ENCODE measurements at places on chromosomes 7 and 10. TPM values are rescaled to one million over a fixed set of nuclear protein-coding genes. Genes with fewer than 3 reads are reported as not detected.

DNA sequence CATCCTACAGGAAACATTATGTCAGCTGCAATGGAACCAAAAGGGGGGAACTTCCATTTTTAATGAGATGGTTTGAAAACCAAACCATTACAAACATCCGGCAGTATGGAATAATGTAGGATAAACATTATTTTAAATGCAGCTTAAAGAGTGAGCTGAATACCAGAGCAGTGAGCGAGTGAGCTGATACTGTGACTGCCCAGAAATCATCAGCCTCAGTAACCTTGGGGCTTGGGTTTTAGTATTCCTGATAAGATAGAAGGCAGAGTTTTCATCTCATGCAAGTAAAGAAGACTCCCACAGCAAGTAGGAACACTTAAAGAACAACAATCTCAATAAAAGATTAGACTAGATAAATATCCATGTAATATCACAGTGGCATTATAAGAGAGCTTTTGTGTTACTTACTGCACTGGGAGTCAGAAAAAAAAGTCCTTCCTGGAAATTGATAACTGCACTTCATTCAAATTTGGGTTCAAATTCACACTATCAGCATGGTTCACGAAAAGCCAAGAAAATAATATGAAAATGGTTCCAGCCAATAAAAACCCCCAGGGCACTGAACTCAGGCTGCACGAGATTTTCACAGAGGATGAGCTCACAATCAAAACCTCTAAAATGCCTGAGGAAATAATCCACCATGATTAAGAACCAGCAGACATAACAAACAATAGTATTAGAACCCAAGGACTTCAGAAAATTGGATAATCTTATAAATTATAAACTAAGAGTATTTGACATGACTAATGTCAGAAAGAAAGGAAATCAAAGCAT, 115.7 kb downstream of the MTPAP start:
- DNase-seq = no peak

DNA sequence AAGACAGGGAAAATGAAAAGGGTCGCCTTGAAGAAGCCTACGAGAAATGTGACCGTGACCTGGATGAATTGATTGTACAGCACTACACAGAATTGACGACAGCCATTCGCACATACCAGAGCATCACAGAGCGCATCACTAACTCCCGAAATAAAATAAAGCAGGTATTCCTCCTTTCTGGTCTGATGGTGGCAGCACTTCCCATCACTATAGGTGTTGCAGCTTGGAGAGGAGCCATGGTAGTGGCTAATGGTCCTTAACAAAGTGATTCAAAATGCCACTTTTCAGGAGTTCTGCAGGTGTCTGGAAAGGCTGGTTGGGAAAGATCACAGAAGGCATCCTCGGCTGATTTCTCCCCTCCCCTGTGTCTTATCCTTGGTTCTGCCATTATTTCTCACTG, 22.1 kb downstream of the EXOC4 start:
- DNase-seq = no peak

DNA sequence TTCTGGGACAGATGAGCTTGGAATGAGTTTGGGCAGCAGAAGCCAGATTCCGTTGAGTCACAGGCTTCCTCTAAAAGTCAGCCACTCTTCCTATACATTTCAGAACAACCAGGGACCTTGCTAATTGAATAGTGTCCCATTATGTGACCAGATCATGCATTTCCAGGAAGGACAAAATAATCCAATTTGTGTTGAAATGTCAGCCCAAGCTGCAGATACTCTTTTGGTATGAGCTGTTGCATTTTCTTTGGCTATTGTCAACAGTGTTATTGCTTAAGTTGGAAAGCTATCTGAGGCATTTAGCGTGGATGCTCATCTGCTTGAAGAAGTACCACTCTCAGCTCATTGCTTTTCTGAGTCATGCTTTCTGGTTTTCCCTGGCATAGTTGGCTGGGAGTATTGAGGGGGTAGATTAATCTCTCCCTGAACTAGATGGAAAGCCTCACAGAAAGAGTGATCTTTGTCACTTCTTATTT, 223.7 kb upstream of the HABP2 start:
- DNase-seq = no peak

GRCh38 chr7:100655908-100656674, at the start of gene ACTL6B:
ACTL6B (minus strand) TSS chr7:100656448; CDS start chr7:100656354, 94 bp downstream.
- no peak for DNase-seq

The SPDYE5 gene
- 0.23 TPM for total RNA-seq

- DNase-seq = no peak
These were observed 34.1 kb upstream of the NUB1 start for GRCh38 chr7:151307536-151307935.

DNA sequence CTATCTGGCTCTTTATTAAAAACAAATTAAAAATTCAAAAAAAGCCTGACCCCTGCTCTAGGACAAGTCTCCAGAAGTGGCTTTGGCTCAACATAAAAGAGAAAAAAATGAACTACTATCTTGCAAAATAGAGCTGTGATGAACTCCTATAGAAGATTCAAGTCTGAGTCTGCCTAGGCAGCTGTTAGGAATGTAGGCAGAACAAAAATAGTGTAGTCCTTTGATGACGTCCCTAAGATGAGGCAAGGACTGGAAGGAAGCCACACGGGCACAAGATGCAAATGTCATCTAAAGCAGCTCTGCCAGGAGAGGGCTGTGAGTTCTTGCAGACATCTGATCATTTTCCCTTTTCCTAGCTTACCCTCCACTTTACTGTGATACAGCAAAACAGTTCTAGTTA, 20.5 kb downstream of the ASNS start:
- no peak for DNase-seq

The TAS2R4 gene
- total RNA-seq = 0.86 TPM

GRCh38 chr7:122790132-122790531, 87.4 kb upstream of the RNF148 start:
- DNase-seq = no peak

The ZNF853 gene
- 3.6 TPM for total RNA-seq

DNA sequence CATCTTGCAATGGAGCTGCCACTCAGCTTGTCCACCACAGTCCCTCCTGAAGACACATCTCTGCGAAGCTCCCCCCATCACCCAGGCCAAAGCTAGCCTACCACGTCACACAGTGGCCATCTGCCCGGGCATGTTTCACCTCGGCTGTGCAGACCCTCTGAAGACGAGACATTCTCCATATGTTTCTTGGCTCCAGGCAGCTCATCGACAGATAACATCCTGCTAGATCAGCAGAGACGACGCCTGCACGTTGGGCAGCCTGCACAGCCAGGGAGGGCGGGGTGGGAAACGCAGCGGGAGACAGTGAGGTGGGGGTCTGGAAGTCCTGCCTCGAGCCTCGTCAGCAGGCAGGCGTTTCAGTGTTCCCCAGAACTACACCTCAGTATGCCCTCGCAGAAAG, 53.0 kb downstream of the PTPRN2 start:
- no peak for DNase-seq

The ARF5 gene
- total RNA-seq = 93.9 TPM

The FOXI2 gene
- total RNA-seq = not detected

GRCh38 chr10:94251098-94251497, 111.6 kb downstream of the NOC3L start:
- DNase-seq = no peak

DNA sequence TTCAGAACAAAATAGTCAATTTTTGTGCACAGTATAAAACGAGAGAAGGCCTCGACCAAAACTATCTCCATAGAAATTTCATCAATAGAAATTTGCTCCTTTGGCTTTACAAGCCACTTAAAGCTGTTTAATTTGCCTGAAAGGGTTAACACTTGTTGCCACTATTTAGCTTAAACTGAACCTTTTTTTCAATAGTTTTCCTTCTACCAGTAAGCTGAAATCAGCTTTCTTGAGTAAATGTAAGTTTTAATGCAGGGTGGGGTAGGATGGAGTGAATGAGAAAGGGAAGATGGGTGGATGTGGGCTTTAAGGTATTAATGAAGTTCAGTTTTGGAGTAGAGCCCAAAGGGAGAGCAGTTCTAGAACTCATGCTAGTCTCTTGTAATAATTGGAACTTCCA, 39.5 kb downstream of the ARL4A start:
- DNase-seq = no peak

GRCh38 chr10:130065251-130065650, 45.4 kb downstream of the C10orf143 start:
- DNase-seq = no peak

The PON1 gene
- not detected for total RNA-seq

The ORC5 gene
- total RNA-seq = 10.4 TPM

The CUL2 gene
- 29.5 TPM for total RNA-seq

DNA sequence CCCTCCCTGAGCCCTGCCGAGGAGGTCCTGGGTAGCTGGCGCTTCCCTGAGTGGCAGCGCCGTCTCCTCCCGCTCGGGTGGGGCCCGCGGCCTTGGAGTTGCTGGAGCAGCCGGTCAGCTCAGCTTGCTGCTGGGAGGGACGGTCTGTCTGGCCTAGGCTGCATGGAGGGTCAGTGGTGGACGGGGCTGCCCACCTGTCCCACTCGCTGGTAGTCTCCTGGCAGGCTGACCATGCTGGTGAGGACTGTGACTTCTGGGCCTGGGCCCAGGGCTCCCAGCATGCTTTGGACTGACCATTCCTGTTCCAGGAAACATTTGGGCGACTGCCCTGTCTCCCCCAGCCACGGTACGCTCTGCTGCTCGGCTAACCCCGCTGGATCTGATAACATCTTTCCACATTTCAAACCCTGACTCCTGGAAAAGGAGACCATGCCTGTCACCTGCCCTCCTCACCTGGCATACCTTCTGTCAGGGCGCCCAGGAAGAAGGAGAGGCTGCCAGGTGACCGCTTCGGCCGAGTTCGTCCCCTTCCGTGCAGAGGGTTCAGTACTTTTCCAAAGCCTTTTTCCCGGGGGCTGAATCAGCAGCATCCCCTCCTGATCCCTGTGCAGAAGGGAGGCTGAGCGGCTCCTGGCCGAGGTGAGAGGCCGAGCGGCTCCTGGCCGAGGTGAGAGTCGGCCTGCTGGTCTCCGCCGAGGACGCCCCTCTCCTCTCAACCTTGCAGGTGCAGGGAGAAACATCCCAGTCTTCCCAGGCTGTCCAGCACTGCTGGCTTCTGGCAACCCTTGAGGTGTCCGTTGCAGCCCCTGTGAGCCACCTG, 43.4 kb downstream of the FAM20C start:
- no peak for DNase-seq

GRCh38 chr7:1085266-1085665, 2.6 kb upstream of the GPER1 start:
- DNase-seq = no peak

DNA sequence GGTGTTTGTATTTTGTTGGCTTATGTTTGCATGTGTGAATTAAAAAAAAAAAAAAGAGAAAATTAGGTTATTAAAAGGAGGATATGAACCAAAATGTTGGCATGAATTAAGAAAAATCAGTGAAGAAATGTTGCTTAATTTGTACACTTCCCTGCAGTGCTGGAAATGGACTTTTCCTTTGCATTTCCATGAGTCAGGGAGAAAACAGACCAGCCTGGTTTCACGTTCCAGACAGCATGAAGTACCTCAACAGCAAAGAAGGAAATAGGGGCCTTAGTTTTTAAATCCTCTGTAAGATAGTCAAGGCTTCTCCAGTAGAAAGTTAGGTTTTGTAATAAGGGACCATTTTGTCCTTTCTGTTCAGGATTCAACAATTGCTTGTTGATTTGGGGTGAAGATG, 159.7 kb downstream of the CELF2 start:
- DNase-seq = no peak

- DNase-seq = no peak
These were observed 14.5 kb downstream of the IGFBP1 start for GRCh38 chr7:45902820-45903219.

GRCh38 chr7:70765651-70766050, 366.3 kb upstream of the GALNT17 start:
- no peak for DNase-seq

GRCh38 chr7:96004578-96004977, 232.2 kb downstream of the DYNC1I1 start:
- no peak for DNase-seq

DNA sequence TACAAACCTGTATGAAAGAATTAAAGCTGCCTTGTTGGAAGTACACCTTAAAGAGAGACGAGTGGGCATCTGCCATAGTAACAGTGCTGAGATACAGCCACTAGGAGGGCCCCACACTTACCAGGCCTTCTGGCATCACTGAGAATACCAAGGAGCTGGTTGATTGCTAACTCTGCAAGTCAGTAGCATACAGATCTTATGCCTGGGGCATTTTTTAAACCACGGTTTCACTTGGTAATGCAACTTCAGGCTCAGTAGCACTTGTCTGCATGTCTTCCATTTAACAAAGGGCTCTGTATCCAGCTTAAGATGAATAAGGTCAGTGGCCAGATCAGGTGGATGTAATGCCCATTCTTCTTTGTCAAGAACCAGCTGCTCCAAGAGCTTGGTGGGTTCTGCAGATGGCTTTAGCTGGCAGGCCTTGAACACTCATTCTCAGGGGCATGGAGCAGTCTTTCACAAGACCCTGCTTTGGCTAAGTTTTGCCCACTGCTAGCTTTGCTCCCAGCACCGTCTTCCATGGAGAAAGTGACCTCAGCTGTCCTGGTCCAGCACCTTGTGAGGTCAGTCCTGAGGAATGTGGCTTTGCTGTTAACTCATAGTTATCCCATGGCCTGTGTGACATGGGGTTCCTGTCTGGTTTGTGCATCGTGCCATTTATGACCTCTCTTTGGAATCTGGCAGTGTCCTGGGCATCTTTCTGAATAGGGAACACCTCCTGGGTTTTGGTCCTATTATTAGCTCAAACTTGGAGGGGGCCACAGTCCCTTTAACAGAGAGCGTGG, 68.1 kb downstream of the BMPER start:
- no peak for DNase-seq

GRCh38 chr7:151225948-151226510, 976 bp downstream of the ABCF2 start:
- DNase-seq = no peak

The ADAM8 gene
- 89.5 TPM for total RNA-seq

- no peak for DNase-seq
These were observed 36.5 kb downstream of the MALSU1 start for GRCh38 chr7:23335621-23336020.

The CCDC186 gene
- 46.7 TPM for total RNA-seq

The ZNF655 gene
- 157 TPM for total RNA-seq

The TYW1B gene
- 3.7 TPM for total RNA-seq

GRCh38 chr10:112346774-112347173, 27.1 kb upstream of the ACSL5 start:
- no peak for DNase-seq

- no peak for DNase-seq
These were observed 200.3 kb upstream of the ZWINT start for GRCh38 chr10:56561336-56561735.

The NUDCD3 gene
- 106 TPM for total RNA-seq

DNA sequence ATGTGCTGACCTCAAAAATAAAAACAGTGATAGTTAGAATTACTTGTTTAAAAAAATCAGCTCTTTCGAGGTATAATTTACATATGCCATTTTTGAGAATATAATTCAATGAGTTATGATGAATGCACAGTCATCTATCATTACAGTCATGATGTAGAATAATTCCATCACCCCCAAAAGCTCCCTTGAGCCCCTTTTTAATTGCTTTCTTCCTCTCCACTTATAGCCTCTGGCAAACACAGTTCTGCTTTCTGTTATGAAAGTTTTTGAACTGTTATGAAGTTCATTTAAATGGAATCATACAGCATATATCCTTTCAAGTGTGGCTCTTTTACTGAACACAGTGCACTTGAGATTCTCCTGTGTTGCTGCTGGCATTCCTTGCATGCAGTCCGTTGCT, 41.4 kb downstream of the PRTFDC1 start:
- no peak for DNase-seq
